Fibroblast of skin of abdomen (primary cell): ENCODE measurements at places on chromosomes 1 and 21.
A peak's percentile ranks its signal among the peaks of the same experiment; 100 is the strongest.

- DNase-seq: peak; percentile 83
These were observed 472.7 kb downstream of the PTPRU start for GRCh38 chr1:29708796-29709703.

DNA sequence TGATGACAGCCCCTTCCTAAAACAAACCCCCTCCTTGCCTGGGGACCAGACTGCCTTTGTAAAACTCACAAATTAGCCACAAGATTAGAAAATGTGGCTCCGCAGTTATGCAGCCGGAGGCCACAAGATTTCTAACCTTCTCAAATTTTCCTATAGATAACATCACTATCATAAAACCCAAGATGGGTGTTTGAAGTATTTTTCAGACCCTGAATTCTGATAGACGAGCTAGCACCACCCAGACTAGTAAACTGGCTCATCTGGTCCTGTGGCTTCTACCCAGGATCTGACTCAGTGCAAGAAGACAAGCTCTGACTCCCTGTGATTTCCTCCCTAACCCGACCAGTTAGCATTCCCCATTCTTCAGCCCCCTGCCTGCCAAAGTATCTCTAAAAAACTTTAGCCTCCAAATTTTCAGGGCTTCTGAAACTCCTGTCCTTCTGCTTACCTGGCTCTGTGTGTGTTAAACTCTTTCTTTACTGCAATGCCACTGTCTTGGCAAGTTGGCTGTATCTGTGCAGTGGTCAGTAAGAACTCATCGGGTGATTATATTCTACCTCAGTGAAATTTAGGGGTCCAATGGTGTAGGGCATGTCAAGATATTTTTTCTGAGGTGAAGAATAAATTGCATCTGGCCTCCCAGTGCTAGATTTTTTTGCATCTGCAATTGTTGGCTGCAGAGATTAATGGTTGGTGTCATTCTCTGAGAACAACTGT lies 102.1 kb downstream of the S1PR1 start:
- DNase-seq: peak; percentile 8

DNA sequence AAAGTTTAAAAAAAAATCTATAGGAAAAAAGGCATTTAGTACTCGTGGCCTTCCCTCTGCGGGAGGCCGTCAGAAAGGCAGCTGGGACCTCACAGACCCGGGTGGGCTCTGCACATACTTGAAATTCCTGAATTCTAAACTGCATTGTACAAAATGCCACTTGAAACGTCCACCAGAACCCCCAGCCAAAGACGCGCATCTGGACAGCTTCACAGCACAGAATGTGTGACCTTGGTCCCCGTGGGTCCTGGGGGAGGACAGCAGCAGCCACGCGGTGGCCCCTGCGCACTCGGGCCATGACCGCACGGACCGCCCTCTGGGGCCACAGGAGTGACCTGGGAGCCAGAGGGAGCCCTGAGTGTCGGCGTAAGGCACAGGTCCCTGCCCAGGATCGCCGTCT lies 20.6 kb upstream of the MRPS14 start:
- DNase-seq: no peak

GRCh38 chr1:155113450-155113980 lies 14.2 kb upstream of the EFNA1 start:
- no peak for DNase-seq

GRCh38 chr1:47172782-47173181 lies 17.1 kb downstream of the PDZK1IP1 start:
- no peak for DNase-seq
